ENCODE measurements at places on chromosomes 11 and 22.

GRCh38 chr22:11613898-11614755, 3913.9 kb upstream of the OR11H1 start:
- DNase-seq, result no peak

DNA sequence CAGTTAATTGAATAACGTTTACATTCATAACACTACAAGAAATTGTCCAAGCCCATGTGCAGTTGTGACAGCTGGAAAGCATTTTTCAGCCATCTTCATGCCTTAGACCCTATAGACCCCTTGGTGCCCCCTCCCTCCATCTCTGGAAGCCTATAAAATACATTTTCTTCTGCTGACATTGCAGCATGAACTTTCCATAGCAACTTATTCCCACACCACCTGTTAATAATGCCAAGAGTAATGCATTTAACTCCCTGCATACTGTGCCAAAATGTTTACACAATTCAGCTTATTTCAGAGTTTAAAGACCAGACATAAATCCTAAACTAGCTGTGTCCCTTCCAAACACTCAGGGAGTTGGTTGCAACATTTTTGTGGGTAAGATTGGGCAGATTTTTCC, 143.0 kb upstream of the ARHGAP20 start:
- DNase-seq, result no peak

DNA sequence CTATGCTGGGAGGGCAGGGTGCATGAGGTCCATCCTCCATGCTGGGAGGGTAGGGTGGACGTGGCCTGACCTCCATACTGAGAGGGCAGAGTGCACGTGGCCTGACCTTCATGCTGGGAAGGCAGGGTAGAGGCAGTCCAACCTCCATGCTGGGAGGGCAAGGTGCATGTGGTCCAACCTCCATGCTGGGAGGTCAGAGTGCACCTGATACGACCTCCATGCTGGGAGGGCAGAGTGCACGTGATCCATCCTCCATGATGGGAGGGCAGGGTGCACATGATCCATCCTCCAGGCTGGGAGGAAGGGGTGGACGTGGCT, 622.2 kb downstream of the BRD1 start:
- DNase-seq, result no peak

DNA sequence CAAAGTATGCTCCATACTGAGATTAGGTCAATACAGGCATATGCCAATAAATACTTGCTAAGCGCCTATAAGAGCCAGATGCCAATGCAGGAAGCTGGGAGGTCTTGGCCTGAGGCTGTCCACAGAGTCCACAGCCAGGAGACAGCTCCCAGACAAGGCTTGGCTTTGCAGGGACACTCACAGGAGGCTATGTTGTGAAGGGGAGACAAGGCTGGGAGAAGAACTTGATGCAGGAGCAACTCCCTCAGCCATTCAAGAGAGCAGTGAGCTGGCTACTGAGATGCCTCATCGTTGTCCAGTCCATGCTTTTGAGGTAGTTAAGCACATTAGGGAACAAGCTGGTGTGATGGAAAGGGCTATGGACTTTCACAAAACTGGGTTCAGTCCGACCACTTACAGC, 891.5 kb downstream of the TBC1D22A start:
- DNase-seq, result no peak

DNA sequence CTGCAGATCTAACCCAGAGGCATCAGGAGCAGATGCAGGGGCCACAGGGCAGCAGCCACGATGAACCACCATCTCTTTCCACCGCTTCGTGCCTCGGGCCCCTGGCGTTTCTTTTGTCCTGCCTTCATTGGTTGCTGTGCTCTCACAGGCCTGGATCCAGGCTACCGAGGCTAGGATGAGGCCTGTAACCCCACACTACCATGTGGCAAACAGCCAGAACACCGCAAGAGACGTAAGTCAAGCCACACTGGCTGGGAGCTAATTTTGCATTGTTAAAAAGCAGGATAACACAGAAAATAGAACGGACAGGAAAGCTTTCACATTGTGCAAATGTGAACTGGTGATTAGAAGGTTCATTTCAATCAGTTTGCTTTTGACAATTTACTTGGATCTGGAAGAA, 15.7 kb upstream of the ARFGAP3 start:
- DNase-seq, result no peak

DNA sequence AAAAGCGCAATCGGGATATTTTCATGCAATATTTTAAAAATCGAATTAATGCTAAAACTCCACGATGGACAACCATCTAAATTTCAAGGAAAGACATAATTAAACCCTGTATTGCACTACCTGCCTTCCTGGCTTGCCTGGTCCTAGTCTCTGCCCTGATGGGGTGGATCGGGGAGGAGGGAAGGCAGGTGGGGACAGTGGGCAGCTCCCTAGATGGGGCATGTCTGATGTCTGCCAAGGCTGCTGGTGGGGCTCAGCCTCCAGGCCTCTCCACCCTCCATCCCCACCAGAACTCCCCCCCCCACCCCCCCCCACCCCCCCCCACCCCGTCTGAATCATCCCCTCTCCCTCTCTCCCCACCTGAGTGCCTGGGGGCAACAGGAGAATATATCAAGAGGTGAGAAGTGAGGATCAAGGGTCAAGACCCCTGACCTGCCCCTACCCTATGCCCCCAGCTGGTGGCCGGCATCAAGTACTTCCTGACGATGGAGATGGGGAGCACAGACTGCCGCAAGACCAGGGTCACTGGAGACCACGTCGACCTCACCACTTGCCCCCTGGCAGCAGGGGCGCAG, 650 bp downstream of the CST6 start:
- no peak for DNase-seq

DNA sequence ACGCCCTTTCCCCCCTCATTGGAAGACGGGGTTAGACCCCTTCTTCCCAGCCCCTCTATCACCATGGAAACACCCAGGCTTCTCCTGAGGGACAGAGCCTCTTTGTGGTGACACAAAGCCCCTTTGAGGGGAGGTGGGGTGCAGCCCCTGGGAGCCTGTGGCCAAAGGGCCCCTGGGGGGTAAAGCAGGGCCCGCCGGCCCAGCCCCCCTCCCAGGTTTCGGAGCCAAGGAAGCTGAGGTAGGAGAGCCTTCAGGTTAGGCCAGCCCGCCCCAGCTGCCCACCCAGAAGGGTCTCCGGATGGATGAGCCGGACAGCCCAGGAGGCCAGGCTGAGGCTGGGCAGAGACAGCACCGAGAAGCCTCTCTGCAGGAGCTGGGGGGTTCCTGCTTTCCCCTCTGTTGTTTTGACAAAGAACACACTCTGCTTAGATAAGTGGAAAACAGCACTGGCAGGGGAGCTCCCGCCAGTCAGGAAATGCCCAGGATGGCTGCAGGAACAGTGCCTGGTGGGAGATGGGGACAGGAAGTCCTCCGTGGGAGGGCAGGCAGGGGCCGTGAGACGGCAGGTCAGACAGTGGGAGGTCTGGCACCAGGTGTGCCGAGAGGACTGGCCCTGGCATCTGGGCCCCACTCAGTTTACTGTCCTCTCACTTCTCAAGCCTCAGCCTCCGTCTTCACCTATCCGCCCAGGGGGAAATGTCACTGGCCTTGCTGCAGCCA, 18.2 kb downstream of the ARVCF start:
- no peak for DNase-seq

DNA sequence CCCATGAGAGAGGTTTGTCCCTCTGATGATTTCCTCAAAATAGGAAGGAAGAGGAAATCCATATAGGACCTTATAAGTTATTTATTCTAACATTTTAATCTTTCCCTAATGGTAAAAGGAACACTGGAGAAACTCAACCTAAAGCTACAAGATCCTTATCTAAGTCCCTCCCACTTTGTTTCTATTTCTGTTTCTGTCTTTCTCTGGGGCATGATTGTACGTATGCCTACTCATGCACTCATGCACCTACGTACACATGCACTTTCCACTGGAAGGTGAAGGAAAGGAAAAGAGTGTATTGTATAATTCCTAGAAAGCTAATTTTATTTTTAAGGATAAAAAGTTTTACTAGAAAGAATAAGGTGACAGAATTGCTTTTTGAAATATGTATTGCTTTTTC, 125.0 kb downstream of the RAB38 start:
- no peak for DNase-seq

DNA sequence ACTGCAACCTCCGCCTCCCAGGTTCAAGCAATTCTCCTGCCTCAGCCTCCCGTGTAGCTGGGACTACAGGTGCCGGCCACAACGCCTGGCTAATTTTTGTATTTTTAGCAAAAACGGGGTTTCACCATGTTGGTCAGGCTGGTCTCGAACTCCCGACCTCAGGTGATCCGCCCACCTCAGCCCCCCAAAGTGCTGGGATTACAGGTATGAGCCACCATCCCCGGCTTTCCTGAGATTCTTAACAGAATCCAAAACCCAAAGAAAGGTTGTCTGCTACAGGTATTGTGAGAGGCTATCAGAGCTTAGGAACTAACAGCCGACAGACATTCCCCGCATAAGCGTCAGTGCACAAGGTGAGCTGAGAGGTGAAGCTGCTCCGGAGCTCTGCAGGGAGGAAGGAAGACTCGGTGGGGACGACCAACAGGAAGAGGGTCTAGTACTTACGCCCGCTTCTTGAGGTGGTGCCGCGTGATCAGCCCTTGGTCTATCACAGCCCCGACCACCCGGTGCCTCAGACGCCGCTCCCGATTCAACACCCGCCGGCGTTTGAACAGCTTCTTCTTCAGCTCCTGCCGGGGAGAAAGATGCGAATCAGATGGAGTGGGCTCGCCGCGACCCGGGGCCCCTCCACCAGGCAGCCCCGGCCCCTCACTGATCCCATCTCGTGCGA, 470 bp downstream of the C11orf98 start:
- DNase-seq, result peak; percentile 44

GRCh38 chr11:11028017-11028692, 170.3 kb upstream of the ZBED5 start:
- DNase-seq, result peak; percentile 32

DNA sequence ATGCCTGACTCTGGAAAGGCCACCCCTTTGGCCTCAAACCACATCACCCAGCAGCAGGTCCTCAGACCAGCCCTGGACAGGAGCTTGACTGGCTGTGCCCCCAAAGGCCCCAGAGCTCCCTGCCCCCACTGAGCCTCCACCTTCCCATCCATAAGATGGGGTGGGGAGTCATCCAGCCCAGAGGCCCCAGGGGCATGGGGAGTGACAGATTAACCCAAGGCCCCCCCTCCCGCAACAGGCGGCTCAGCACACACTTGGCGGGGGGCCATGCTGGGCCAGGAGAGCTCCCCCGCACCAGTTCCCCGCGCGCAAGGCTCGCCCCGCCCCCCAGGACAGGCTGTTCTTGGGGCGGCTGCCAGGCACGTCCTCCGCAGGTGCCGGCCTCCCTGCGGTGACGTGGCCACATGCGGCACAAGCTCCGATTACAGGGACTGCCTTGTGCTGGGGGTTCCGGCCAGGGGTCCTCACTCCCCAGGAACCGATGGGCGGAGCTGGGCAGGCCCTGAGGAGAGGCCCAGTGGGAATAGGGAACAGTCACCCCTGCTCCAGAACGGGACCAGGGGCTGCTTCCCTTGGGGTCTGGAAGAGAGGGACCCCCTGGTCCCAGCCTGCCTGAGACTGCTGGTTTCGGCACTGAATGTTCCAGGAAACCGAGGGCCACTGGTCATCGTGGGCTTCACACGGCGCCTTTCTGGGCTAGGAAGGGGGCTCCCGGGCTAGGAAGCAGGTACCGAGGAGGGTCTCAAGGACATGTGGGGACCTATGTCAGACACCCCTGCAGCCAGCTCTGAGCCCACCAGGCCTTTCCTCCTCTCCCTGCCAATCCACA, 5.1 kb upstream of the CDKN1C start:
- DNase-seq, result peak; percentile 65

DNA sequence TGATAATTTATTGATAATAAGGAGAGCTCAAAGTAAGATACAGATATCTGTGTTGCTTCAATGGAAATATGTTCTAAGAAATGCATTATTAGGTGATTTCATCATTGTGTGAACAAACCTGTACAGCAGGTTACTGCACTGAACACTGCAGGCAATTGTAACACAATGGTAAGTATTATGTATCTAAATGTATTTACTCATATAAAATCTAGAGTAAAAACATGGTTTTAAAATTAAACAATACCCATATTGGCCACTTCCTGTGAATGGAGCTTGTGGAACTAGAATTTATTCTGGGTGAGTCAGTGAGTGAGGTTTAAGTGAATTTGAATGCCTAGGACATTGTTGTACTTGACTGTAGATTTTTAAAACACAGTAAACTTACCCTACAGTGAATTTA, 722.9 kb upstream of the RAG2 start:
- DNase-seq, result no peak

DNA sequence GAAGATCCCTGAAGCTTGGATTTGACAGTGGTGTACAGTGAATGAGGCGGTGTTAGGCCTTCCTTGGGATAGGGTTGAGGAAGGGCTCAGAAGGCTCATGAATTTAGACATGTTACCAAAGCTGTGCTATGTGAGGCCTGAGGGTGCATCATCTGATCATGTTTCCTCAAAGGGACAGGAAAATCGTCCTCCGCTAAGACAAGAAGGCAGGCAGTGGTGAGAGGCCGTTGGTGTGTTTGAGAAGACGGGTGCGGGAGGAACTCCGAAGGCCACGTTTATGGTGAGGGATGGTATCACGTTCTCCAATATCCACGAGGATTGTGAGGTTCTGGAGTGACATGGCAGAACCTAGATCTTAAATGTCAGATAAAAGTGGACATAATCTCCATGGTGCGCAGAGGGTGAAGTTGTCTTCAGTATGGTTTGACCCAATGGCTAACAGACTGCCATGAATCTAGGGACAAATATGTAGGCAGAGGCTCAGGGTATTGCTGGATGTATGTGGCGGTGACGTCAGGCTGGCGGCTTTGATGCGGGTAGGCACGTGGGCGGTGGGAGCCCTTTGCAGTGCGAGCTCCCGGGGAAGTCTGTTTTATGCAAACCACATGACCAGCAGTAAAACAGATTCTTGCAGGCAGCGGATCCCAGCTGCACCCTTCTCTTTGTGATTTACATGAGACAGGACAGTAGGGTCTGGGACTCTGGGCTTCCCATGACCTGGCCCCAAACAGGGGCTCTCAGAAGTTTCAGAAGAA, 242.3 kb upstream of the B3GAT1 start:
- DNase-seq, result no peak
